ENCODE measurements at places on chromosomes 11 and 22. TPM values are rescaled to one million over a fixed set of nuclear protein-coding genes. Genes with fewer than 3 reads are reported as not detected.

HEPHL1 gene
- total RNA-seq: not detected

DNA sequence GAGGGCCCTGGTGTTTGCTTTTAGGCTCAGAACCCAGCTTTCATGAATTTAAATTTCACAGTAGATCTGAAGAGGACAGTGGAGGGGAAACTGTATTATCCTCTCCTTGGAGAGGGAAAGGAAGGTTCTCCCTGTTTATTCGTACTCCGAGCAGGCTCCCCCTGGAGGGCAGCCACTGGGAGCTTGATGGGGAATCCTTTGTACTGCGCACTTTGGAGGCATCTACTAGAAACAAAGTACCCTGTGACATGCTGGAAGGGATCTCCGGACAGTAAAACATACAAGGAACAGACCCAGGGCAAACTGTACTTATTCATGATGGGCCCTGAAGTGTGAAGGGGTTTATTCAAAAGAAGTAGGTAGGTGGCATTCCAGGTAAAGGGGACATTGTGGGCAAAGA is 27.2 kb downstream of the NAV2 start:
- DNase-seq: no peak

- peak; percentile 31 for DNase-seq
Measured at GRCh38 chr11:69352715-69353319, 58.9 kb downstream of the MYEOV start.

DNA sequence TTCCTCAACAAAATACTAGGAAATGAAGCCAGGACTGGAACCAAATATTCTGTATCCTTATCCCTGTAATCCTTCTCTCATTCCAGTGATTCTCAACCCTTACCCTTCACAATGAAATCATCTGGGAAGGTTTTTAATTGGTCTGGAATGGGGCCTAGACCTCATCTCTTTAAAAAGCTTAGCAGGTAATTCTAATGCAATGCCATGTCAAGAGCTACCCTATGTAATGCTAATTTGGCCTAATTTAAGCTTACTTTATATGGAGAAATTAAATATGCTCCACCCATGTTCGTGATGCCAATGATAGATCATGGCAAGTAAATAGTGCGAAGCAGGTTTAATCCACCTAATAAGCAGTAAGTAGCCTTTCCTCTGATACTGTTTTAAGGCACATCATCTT is 101.7 kb downstream of the SGSM3 start:
- DNase-seq: no peak

GRCh38 chr11:12074529-12075195 is 35.7 kb upstream of the MICAL2 start:
- no peak for DNase-seq

Data from cardiac septum (tissue), 1 donor.